ENCODE measurements at places on chromosomes 5 and 9.

- no peak for DNase-seq
These were observed 14.0 kb upstream of the TNIP1 start for GRCh38 chr5:151094852-151095245.

DNA sequence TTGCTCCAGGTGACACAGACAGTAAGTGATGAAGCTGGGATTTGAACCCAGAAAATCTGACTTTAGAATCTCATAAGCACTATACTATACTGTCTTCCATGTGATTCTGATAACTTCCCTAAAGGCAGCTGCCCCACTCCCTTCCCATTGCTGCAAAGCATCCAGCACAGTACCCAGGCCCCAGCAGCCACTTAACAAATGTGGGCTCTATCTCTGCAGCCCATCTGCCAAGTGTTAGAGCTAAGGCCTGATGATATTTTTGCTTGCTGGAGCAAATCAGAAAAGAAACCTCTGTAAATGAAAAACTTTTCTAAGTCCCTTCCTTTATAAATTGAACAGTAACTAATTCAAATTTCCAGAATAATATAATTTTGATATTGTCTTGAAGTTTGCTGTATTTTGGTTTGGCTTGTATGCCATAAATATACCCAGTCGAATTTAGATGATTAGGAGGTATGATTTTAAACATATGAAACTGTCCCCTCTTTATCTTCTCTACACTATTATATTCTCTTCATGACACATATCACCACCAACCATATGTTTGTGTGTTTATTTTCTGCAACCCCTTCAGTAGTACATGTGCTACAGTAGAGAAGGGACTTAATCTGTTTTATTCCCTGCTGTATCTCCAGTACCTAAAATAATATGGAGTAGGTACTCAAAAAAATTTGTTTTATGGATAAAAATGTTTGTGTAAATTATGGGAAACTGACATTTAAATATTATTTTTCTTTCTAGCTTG is 63.8 kb downstream of the SMIM15 start:
- no peak for DNase-seq

GRCh38 chr5:161432798-161433197 is 113.7 kb downstream of the GABRB2 start:
- no peak for DNase-seq

DNA sequence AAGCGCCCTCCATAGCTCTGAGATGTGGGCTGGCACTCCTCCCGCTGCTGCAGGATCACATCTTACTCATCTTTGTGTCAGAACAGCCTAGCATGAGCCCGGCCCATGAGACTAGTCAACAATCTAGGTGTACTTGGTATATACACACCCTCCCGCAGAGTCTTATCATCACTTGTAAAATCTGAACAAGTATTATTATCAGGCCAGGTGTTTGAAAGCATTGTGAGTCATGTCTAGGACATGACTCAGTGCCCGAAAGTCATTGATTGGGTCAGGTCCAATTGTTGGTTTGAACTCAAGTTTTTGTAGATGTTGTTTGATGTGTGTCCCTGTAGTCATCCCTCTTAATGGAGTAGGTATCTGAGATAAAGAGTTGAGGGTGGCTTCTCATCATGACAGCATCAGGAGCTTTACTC is 108.7 kb downstream of the CFAP90 start:
- no peak for DNase-seq

DNA sequence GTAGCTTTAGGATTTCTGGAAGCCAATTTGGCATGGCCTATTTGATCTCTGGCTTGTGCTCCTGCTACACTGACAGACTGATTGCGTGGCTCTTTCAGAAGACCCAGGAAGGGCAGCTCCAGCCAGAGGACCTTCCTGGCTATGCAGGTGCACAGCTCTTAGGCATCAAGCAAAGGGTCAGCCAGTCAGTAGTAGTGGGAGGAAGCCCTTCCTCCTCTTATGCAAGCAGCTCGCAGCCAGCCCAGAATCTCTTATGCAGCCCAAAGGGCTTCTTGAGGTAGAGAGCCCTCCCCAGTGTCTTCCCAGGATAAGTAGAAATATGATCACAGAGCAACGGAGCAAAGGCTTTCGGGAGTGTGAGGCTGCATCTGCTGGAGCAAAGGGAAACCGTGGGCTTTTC is 43.2 kb downstream of the SLC36A1 start:
- DNase-seq: no peak

DNA sequence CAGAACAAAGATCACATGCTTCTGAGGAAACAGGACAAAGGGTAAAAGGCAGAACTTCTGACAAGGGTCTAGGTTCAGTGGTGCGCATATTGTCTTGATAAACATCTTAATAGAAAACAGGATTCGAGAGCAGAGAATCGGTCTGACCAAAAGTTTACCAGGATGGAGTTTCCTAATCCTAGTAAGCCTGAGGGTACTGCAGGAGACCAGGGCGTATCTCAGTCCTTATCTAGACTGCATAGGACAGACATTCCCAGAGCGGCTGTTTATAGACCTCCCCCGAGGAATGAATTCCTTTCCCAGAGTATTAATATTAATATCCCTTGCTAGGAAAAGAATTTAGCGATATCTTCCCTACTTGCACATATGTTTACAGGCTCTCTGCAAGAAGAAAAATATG is 32.4 kb upstream of the TNFSF8 start:
- no peak for DNase-seq

GRCh38 chr9:26802921-26803320 is 89.7 kb downstream of the CAAP1 start:
- no peak for DNase-seq

DNA sequence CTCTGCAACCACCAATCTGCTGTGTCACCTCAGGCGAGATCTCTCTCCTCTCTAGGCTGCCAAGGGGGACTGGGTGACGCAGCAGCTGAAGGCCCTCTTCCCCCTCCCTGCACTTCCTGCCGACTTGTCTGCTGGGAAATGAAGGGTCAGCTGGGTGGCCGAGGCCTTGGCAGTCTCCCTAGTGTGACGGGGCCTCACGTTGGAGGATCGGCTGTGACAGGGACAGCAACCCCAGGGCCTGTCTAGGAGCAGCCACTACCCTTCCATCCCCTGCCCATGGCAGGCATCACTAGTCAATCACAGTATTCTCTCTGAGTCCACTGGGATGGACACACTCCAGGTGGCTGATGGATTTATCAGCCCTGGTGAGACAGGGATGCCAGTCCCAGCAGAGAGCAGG is 107.3 kb upstream of the SARDH start:
- DNase-seq: no peak

DNA sequence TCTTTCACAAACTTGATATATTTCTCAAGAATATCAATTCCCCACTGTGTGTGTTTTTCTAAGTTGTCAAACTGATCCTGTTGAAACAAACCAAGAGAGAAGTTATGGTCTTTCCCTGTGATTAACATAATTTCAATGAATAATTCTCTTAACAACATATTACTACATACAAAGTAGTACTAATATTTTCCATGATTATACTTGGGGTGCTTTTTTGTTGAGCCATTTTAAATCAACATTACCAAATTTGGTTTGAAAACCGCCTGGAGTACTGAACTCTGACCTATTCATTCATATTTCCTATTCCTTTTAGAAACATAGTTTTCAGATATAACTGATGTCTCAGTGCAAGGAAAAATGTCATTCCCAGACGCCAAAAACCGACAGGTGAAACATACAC is 48.1 kb downstream of the FNBP1 start:
- no peak for DNase-seq

DNA sequence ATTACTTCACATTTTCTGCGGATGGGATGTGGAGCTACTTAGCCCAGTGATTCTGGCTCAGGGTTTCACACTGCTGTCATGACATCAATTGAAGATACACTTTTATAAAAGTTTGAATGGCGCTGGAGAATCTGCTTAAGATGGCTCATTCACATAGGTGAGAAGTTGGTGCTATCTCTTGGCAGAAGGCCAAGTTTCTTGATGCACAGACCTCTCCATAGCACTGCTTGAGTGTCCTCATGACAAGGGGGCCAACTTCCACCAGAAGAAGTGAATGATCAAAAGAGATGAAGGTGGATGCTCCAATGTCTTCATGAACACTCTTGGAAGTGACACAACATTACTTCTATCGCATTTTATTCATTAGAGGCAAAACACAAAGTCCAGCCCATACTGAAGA is 403.7 kb upstream of the CCNG1 start:
- DNase-seq: no peak

DNA sequence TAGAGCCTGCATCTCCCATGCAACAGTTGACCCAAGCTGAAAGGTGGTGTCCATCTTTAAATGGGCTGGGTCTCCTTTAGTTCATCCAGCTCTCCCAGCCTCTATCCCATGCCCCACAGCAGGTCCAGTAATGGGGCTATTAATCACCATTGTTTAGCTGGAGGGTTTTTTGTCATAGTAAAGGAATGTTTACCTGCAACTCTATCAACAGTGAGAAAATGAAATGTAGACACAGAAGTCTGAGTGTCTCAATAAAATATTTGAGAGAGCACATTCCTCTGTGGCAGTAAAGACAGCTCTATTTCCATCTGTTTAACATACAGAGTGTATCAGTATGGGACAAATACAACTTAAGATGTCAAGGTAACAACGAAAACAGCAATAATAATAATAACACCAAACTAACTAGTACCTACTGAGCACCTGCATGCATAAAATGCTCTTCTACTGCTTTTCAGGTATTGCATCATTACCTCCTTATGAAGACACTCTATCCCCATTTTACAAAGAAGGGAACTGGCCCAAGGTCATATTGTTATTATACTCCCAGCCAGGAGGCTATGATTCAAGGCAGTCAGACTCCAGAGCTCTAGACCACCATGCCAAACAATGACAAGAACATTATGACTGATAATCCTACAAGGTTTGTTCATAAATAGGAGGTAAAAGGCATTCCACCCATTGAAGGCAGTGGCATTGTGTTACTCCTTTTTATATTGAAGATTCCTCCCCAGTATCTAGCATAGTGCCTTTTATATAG is 21.0 kb upstream of the C5orf58 start:
- no peak for DNase-seq

GRCh38 chr5:174101195-174101730 is 55.8 kb downstream of the NSG2 start:
- no peak for DNase-seq

DNA sequence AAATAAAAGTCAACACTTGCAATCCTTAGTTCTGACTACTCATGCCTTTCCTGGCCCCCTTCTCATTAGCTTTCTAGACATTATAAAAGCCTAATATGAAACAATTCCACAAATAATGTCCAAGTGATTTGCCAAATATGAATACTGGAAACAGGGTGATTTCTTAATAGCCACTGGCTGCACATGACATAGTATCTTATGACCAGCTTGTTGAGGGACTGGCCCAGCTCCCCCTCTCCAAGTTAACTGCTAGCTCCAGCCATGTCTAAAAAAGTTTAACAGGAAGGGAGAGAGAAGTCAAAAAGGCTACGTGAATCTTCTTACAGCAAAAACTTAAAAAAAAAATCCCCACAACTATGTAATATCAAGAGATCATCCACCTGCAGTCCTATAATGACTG is 1.5 kb downstream of the CERT1 start:
- DNase-seq: peak; percentile 9

- DNase-seq: no peak
These were observed 291.2 kb downstream of the IRX1 start for GRCh38 chr5:3886524-3887451.

DNA sequence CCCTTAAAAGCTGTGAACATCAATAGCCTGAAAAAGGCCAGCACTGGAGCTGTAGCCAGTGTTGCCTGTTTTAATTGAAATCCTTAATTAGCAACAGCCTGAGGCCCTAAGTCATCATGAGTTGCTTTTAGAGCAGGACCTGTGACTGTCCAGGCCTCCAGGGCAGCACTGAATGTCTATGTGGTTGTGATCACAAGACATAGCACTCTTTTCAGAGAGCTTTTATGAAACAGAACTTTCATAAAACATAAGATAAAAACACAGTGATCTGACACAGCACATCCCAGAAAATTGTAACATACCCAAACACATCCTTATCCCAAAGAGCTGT is 85.5 kb upstream of the MYO10 start:
- no peak for DNase-seq

- no peak for DNase-seq
These were observed 38.8 kb downstream of the NFX1 start for GRCh38 chr9:33329117-33329563.

DNA sequence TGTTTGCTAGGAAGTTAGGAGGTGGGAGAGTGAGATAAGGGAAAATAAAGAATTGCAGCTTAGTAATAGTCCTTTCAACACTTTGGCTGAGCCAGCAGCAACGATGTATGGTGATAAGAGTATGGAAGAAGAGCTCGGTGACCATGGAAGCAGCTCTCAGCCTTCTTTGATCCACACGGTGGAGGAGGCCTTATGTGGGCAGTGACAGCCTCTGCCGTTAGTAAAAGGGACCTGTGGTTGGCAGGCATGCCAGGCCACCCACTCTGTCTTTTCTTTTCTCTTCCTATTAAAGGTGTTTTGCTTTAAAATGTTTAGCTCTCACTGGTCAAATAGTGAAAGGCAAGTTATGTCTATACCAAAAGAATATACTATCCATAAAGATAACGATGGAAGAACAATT is 7.7 kb downstream of the RGS7BP start:
- DNase-seq: no peak

GRCh38 chr5:168471785-168472184 is 14.5 kb upstream of the RARS1 start:
- DNase-seq: no peak

DNA sequence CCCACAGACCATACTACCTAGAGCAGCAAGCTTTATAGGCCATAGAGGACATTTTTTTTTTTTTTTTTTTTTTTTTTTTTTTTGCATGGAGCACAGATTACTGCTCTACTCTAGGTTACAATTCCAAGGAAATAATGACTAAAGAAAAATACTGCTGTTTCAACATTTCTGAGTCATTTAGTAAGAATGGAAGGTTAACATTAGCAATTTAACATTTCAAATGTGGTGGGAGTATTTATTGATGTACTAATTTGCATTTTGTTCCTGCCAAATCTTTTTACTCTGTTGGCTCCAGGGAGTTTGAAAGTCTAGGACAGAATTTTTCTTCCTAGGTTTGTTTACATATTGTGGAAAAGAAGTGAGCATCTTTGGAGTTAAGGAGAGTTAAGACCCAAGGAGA is 142.1 kb upstream of the CCDC152 start:
- DNase-seq: no peak

- DNase-seq: no peak
These were observed 199.3 kb downstream of the C9orf152 start for GRCh38 chr9:110008663-110009062.

GRCh38 chr5:171715551-171715950 is 70.1 kb upstream of the SMIM23 start:
- DNase-seq: no peak

DNA sequence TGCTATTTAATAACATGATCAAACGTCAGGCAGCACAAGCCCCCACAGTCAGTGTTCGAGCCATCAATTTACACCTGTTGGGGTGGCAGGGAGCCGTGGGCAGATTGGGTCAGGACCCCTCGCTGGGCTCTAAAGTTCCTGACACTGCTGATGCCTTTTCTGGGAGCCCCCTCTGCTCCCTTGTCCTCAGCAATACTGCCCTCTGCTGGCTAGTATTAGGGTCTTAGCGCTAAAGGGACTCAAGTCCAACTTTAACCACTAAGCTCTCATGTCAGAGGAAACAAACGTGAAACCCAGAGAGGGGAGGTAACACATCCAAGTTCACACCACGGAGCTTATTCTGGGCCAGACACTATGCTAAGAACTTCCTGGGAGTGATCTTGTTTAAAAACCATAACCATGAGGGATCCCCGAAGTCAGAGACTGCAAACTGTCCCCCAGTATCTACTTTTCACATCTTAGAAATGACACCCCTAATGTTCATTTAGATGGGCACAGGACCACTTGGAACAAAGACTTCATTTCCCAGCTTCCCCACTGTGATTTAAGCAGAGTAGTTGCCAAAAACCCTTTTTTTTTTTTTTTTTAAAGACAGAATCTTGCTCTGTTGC is 20.4 kb downstream of the ANKS6 start:
- DNase-seq: peak; percentile 72

- no peak for DNase-seq
These were observed 13.5 kb downstream of the ZFP37 start for GRCh38 chr9:113042884-113043657.

All from HuH-7.5 (cell line).